ENCODE measurements at places on chromosomes 7 and 10.

DNA sequence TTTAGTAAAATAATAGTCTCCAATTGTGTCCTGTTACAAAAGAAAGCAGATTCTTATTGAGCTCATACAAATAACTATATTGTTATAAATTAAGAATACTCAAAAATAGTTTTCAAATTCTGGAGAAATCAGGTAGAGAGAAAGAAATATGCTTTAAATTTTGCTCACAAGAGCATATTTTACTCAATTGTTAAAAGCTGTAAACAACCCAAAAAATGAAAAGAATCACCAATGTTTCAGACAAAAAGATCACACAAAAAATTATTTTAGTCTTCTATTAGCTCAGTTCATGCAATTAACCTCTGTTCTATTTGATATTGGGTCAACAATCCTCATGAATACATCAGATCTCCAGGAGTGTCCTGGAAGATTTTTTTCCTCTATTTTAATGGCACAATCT, 18.6 kb upstream of the TRPV6 start:
- ATAC-seq, result no peak

DNA sequence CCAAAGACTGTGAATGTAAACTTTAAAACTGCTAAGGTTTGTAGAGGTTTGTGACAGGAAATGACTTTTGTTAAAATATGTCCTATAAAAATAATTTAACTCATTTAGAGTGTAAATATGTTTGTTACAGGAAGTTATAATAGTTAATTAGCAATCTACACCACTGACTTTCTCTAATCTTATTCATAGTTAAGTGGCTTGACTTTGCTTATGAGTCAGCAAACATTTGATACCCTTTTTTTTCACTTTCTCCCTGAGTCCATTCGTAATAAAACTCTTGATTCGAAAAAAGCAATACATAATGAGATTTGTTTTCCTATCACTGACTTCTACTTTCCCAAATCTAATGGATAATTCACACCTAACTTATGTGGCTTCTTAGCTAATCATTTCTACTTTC, 317.7 kb upstream of the SEMA3C start:
- no peak for ATAC-seq

GRCh38 chr7:127154101-127154500, 98.6 kb downstream of the GRM8 start:
- ATAC-seq, result no peak

GRCh38 chr7:150867605-150868004, 15.3 kb downstream of the AOC1 start:
- peak; percentile 25 for ATAC-seq

DNA sequence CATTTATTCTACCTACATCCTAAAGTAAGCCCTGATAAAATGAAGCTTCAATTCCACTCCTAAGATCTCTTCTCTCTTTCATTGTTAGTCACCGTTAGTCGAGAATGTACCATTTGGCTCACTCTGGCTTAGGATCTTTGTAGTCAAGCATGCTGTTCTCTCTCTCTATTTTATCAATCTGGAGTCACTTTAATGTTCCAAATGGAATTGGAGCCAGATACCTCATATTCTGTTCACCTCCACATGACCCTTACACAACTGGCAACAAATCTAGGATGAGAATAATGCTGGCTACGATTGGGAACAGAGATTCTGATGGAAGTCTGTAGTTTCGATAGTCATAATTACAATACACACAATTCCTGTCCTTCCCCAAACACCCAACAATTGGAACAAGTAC, 213.7 kb downstream of the TWIST1 start:
- ATAC-seq, result no peak

GRCh38 chr7:127245607-127246006, 7.1 kb downstream of the GRM8 start:
- no peak for ATAC-seq

DNA sequence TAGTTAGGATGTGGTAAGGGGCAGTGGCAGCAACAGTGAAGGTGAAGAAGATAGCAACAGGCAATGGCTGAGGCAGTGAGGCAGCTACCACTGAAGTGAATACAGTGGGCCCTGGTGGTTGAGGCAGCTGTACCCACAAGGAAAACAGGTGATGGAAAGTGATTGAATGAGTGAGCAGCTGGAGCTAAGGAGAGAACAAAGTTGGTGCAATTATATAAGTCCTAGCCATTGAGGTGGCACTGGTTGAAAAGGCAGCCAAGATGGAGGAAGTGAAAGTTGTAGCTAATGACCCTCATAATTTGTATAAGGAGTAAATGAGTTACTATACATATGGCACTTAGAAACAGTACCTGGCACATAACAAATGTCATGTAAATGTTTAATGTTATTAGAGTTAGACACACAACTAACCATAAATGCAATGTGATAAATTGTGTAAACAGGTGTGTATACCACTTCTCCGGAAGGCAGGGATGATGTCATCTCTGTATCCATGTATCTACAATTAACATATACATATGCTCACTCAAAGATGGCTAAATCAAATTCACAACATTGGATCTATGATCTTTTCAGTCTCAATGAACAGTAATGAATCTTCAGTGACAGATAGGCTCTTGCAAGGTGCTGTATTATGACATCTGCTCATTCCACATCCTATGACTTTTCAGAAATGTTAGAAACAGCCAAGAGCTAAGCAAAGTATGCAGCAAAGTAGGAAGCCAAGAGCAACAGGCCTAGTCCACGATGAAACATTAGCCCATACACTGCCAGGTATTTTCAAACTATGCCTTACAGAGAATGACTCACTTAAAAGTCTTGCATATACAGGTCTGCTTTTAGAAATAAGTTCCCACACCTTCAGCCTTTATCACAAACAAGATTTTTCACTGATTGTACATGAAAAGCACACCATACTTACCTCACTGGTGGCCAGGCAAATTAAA, 10.7 kb downstream of the XPNPEP1 start:
- ATAC-seq, result no peak

- no peak for ATAC-seq
Observed at GRCh38 chr7:1534330-1535099, 4.0 kb downstream of the MAFK start.

GRCh38 chr7:135330088-135330487, 96.5 kb downstream of the STRA8 start:
- no peak for ATAC-seq

- ATAC-seq, result no peak
Observed at GRCh38 chr10:124842721-124843120, 41.1 kb downstream of the ABRAXAS2 start.

Measured in activated CD4-positive, CD25-positive, alpha-beta regulatory T cell treated with anti-CD3 and anti-CD28 coated beads, Interleukin-2, amount 50 U/mL, for 24 hours (primary cell).